ENCODE measurements at places on chromosomes 3 and 15.
A peak's percentile ranks its signal among the peaks of the same experiment; 100 is the strongest.

- DNase-seq = no peak
Observed at GRCh38 chr3:63768386-63768785, 50.7 kb upstream of the C3orf49 start.

DNA sequence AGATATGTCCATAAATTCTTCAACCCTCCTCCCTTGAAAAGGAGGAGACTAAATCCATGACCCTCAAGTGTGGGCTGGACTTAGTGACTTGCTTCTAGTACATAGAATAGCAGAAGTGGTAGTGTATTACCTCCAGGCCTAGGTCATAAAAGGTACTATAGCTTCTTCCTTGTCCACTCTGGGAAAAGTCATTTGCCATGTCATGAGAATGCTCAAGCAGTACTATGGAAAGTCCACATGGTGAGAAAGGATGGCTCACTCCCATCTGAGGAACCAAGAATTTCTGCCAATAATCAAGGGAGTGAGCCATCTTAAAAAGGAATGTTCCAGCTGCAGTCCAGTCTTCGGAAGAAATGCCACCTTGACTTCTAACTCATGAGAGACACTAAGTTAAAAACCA lies 10.5 kb upstream of the ILDR1 start:
- no peak for DNase-seq

- DNase-seq = no peak
Observed at GRCh38 chr3:128362026-128362965, 104.4 kb downstream of the DNAJB8 start.

GRCh38 chr3:27311400-27311799 lies 57.8 kb downstream of the NEK10 start:
- no peak for DNase-seq

- DNase-seq = no peak
Observed at GRCh38 chr3:194809382-194809781, 123.7 kb downstream of the FAM43A start.

DNA sequence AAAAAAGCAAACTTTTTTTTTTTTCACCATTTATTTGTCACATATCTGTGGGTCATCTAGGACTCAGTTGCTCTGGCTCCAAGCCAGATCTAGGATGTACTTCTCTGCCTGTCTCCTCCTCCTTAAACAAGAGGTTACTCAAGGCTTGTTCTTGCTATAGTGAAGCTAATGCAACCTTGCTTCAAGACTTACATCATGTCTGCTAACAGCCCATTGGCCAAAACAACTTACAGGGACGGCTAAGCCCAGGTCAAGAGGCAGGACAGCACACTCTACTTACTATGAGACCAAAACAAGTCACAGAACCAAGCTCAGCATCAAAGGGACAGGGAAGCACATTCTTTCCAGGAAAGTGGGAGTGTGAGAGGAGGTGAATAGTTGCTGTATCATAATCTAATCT lies 123.8 kb upstream of the BNIP2 start:
- DNase-seq = no peak

GRCh38 chr15:64774037-64774628 lies 1.3 kb downstream of the RBPMS2 start:
- no peak for DNase-seq

DNA sequence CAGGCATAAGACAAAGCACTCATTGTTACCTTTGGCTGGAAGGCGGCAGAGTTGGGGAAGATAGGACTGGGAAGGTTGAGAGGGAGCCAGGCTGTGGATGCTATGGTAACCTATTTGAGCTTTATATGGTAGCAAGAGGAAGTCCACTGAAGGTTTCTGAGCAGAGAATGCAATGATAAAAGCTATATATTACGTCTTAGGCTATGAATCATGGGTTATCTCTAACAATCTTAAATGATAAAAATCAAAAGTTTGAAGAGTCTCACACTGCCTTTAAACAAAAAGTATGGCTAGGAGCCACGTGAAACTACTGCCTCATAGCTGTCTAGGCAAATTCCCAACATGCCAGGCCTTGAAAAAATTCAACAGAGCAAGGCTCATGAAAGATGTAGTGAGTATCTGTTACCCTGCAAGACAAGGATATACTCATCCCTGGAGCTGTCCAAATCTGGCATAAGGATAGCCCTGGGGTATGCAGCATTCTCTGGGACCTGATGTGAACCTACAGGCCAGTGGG lies 4.1 kb downstream of the P3H2 start:
- DNase-seq = no peak

GRCh38 chr3:56595975-56596840 lies 39.2 kb downstream of the CCDC66 start:
- no peak for DNase-seq

- no peak for DNase-seq
Observed at GRCh38 chr3:105606016-105606415, 239.3 kb downstream of the ALCAM start.

DNA sequence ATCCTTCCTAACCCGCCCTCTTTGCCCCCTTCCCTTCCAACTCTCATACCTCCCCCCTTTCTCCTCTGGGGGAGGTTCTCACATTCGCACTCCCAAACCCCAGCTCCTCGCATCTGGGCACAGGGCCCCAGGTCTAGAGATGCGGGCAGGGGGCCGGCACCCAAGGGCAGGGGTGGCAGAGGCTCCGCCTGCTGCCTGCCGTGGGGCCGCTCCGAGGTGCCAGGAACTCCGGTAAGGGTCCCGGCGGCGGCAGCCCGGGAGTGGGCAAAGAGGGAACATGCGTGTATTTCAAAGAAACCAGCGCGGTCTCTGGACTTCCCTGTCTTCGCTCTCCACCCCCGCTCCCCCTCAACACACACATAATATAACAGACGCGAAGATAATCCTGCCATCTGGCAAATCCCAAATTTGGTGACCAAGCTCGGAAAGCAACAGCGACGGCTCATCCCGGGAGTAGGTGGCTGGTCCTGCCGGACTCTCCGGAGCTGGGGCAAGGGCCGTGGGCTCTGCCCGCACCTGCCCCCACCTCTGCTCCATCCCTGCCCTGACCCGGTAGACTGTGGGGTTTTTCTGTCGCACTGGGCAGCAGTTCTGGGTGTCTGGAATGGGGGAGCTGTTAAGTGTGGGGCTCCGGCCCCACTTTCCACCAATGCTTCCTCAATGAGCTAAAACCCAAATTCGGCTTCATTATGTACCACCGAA lies 31.0 kb downstream of the NR2F2 start:
- no peak for DNase-seq

DNA sequence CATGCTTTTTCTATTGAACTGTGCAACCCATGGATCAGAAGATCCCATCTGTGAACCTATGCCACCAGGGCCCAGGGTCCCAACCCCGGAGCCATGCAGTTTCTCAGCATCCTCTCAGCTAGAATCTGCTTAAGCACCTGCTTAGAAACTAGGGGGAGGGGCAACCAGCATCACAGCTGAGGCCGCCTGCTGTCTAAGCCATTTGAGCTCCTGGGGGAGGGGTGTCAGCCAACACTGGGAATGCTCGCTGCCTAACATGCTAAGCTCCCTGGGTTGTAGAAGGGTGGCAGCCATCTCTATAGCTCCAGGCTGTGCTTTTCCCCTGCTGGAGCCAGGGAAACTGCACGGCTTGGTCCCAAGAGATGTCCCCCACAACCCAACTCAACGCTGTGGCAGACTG lies 322.8 kb downstream of the EDEM1 start:
- no peak for DNase-seq

DNA sequence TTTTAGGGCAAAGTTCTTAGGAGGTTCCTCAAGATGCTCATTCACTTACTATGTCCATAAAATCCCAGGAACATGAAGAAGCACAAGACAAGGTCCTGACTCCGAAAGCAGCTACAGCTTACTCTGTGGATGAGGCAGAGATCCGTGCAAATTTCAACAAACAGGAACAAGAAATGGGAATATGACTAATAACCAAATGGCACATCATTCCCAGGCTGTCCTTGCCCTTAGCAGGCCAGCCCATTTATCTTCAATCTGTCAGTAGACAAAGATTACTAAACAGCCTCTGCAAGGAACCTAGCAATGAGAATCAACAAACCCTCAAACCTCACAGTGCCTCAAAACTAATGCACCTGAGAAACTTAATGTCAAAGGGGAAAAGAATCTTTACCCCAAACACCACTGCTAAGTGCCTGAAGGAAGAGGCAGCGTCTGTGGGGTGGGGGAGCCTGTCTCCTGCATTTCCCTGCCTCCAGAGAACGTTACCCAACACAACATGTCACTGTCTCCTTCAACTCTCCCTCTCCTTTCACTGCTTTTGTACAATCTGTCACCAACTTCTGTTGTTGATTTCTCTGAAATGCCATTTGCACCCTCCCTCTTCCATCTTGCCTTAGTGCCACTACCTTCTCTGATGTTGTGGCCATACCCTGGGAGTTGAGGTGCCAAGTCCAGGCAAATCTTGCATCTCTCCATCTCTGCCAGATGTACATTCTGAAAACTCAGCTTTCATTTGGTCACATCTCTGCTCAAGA lies 4.8 kb downstream of the TNFAIP8L3 start:
- no peak for DNase-seq

GRCh38 chr15:87967951-87968350 lies 288.6 kb downstream of the NTRK3 start:
- no peak for DNase-seq

- DNase-seq = no peak
Observed at GRCh38 chr3:46186471-46187340, 21.4 kb downstream of the CCR1 start.

DNA sequence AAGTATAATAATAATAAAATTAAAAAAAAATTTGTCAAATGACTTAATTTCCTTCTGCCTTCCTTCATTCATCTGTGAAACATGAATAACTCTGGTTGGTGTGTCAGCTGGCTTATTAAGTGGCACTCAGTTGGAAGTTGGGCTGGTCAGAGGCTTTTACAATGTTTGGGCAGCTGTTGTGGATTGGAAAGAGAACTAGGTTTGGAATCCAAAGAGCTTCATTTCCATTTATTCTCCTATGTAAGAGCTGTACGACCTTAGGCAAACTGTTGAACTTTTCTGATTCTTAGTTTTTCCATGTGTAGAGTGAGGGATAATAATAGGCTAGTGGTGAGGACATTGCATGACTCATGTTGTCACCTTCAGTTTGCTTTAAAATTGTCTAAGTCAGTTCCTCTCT lies 606.7 kb downstream of the PDCD6IP start:
- no peak for DNase-seq

DNA sequence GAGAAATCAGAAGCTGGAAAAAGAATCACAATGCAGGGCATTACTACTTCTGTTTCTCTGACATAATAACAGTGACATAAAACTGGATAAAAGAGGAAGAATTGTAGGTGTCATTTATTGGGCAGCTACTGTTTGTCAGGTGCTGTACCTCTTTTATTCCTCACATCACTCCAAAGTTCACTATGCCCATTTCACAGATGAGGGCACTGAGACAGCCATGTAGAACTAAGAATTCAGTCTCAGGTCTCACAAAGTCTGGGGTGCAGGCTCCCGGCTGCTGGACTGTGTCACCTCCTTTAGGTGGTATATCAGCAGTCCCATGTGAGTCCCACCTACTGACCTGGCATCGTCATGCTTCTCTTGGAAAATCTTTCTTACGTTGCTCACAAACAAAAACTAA lies 20.8 kb downstream of the TMEM212 start:
- DNase-seq = no peak

- DNase-seq = no peak
Observed at GRCh38 chr15:81569286-81570080, 195.5 kb upstream of the TMC3 start.

DNA sequence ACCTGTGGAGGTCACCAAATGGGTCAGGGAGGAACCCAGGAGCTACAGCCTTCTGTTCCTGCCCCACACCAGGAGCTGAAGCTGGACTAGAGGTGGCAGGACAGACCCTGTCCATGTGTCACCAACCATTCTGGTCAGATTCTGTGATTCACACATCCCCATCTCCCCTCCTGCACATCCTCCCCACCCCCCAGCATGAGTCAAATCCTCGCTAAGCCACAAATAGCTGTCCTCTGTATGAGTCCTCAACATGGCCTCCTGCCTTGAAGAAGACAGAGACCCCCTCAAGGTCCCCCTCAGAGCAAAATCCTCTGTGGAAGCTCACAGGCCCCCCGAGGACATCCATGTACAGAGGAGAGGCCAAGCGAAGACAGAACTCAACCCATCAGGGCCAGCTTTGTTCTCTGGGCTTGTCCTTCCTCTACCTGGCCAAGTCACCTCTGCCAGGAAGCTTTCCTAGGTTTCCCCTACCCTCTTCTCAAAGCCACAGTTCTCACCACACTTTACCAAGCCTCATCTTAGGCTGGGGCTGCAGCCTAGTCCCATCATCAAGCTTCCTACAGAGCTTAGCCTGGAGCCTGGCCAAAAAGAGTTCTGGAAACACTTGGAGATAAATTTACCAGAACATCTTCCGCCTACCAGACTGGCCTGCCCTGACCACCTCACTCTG lies 17.1 kb downstream of the CACNA2D2 start:
- DNase-seq = no peak

- no peak for DNase-seq
Observed at GRCh38 chr15:98067339-98067738, 106.8 kb downstream of the ARRDC4 start.

DNA sequence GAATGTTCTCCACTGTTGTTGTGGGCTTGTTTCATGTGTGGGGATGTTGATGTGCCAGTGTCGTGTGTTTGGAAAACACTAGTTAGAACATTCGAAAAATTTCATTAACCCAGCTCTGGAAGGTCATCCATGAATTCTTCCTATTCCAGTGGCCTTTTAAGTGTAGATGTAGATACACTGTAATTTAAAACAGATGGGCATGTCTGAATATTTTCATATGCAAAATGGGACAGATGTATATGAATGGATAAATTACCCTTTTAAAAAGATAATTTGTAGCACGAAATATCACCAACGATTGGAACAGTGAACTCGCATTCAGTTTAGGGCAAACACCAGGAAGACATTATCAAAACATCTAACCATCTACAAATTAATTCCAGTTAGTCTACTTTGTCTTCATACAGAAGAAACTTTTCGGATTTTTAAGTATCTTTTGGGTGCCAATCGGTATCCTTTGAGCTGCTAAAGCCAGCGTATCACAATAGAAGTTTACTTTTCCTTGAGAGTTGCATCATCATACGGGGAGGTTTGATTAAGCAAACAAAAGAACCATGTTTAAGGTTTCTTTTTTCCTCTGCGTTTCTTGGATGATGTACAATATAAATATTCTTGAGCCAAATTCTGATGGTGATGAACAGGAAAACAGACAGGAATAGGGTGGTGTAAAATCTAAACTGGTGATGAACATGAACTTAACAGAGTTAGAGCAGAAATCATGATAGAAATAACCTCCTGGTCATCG lies 528.1 kb downstream of the FOXP1 start:
- DNase-seq = no peak

GRCh38 chr3:44128057-44128775 lies 113.5 kb upstream of the TOPAZ1 start:
- DNase-seq = no peak

DNA sequence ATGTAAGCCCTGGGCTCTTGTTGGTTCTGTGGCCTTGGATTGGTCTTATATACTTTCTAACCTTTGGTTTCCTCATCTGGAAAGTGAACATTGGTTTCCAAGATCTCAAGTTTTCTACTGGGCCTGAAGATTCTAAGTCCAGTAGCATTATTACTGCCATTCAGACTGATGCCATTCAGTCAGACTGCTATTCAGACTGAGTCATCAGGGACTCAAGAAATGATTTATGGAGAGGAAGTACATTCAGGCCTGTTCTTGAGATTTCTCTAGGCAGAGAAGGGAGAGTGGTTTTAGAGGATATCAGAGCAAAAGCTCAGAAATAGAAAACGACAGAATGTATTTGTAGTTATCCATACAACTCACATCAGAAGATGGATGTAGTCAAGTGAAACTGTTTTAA lies 557.2 kb downstream of the NR2F2 start:
- DNase-seq = no peak

GRCh38 chr3:51975852-51976549 lies 1.1 kb downstream of the ABHD14A start:
- peak; percentile 65 for DNase-seq

Measured in erythroblast (primary cell).